Upper lobe of right lung (tissue), 1 donor: ENCODE measurements at places on chromosomes 2 and 18. TPM values are rescaled to one million over a fixed set of nuclear protein-coding genes. Genes with fewer than 3 reads are reported as not detected.
A peak's percentile ranks its signal among the peaks of the same experiment; 100 is the strongest.

Gene SPOPL
- 26.3 TPM for total RNA-seq

Gene CCDC74B
- 0.78 TPM for total RNA-seq

Gene UGT1A6
- total RNA-seq, result 3.2 TPM

Gene HADHA
- 118 TPM for total RNA-seq

Gene REG3A
- total RNA-seq, result not detected

Gene PPIL3
- 31.2 TPM for total RNA-seq

Gene UGT1A5
- total RNA-seq, result not detected

Gene ST8SIA3
- not detected for total RNA-seq

DNA sequence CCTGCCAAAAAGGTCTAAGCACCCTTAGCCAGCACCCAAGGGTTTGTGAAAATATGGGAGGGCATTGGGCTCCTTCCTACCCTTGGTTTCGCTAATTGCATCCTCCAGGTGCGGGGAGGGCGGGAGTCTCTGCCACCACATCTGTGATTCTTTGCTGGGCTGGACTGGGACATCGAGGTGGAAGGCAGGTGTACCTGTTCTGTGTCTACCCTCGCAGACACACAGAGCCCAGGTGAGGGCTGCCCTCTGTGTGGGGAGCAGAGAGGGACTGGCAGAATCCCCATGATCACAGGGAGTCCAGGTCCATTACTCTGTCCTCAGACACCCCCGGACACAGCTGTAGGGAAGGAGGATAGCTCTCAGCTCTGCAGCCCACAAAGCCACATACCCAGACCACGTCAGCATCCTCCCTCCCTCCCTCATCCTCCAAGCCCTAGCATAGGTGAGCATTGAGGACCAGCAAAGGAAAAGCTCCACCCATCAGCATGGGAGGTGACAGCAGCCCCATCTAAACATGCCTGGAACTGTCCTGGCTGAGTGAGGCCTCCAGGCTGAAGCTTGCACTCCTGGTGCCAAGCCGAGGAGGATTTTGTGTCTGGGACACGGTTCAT lies 49.8 kb downstream of the PLB1 start:
- no peaks in the 10 kb centered on the region for H3K36me3 ChIP-seq
- H3K27me3 ChIP-seq, result no peaks in the 10 kb centered on the region
- no peak overlapping the region for H3K4me3 ChIP-seq

- H3K27ac ChIP-seq, result no peak overlapping the region
- H3K27me3 ChIP-seq, result no peaks in the 10 kb centered on the region
- H3K4me1 ChIP-seq, result peaks cover 5% of the 10 kb centered on the region
- no peak overlapping the region for H3K4me3 ChIP-seq
- no peak for DNase-seq
Observed at GRCh38 chr18:78071166-78071710, 821.6 kb downstream of the GALR1 start.

GRCh38 chr2:105853354-105854088 lies 108.8 kb downstream of the NCK2 start:
- no peak overlapping the region for H3K4me3 ChIP-seq
- no peaks in the 10 kb centered on the region for H3K27me3 ChIP-seq
- DNase-seq, result no peak
- peaks cover 9% of the 10 kb centered on the region for H3K36me3 ChIP-seq

GRCh38 chr18:20996418-20996817 lies 115.2 kb downstream of the ROCK1 start:
- no peaks in the 10 kb centered on the region for H3K4me1 ChIP-seq
- H3K36me3 ChIP-seq, result peaks cover 26% of the 10 kb centered on the region
- H3K27me3 ChIP-seq, result no peaks in the 10 kb centered on the region
- H3K4me3 ChIP-seq, result no peak overlapping the region
- H3K27ac ChIP-seq, result no peak overlapping the region

DNA sequence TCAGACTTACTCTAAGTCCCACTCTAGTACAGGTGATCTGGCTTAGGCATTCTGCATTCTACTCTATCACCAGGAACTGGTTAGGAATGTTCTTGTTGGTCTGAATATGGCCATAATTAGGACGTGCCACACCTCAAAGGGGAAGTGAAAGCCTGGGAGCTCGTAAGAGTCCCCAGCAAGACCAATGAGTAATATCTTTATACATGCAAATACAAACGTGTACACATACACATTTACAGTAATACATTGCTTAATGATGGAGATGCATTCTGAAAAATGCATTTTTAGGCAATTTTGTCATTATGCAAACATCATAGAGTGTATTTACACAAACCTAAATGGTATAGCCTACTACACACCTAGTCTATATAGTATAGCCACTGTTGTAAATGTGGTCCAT lies 19.5 kb upstream of the ERCC3 start:
- no peaks in the 10 kb centered on the region for H3K4me1 ChIP-seq
- H3K36me3 ChIP-seq, result peaks cover 96% of the 10 kb centered on the region
- H3K27ac ChIP-seq, result no peak overlapping the region
- no peaks in the 10 kb centered on the region for H3K27me3 ChIP-seq
- DNase-seq, result no peak
- no peak overlapping the region for H3K4me3 ChIP-seq

GRCh38 chr2:237752761-237753165 lies 45.8 kb upstream of the RBM44 start:
- no peak overlapping the region for H3K4me3 ChIP-seq
- no peak for DNase-seq
- H3K4me1 ChIP-seq, result no peaks in the 10 kb centered on the region
- H3K27me3 ChIP-seq, result no peaks in the 10 kb centered on the region
- H3K27ac ChIP-seq, result no peak overlapping the region

GRCh38 chr18:48801728-48802542 lies 148.8 kb downstream of the SMAD7 start:
- DNase-seq, result peak; percentile 54
- no peak overlapping the region for H3K4me3 ChIP-seq
- H3K4me1 ChIP-seq, result no peaks in the 10 kb centered on the region
- no peaks in the 10 kb centered on the region for H3K27me3 ChIP-seq
- H3K36me3 ChIP-seq, result no peaks in the 10 kb centered on the region
- no peak overlapping the region for H3K27ac ChIP-seq

GRCh38 chr18:3584897-3585460 lies 135.0 kb downstream of the TGIF1 start:
- H3K4me1 ChIP-seq, result peaks cover 8% of the 10 kb centered on the region
- DNase-seq, result no peak
- H3K27ac ChIP-seq, result no peak overlapping the region
- H3K4me3 ChIP-seq, result no peak overlapping the region
- no peaks in the 10 kb centered on the region for H3K36me3 ChIP-seq
- no peaks in the 10 kb centered on the region for H3K27me3 ChIP-seq

GRCh38 chr2:194363295-194363694 lies 1293.7 kb upstream of the SLC39A10 start:
- H3K27ac ChIP-seq, result no peak overlapping the region
- H3K36me3 ChIP-seq, result no peaks in the 10 kb centered on the region
- no peaks in the 10 kb centered on the region for H3K4me1 ChIP-seq
- H3K4me3 ChIP-seq, result no peak overlapping the region
- no peaks in the 10 kb centered on the region for H3K27me3 ChIP-seq

DNA sequence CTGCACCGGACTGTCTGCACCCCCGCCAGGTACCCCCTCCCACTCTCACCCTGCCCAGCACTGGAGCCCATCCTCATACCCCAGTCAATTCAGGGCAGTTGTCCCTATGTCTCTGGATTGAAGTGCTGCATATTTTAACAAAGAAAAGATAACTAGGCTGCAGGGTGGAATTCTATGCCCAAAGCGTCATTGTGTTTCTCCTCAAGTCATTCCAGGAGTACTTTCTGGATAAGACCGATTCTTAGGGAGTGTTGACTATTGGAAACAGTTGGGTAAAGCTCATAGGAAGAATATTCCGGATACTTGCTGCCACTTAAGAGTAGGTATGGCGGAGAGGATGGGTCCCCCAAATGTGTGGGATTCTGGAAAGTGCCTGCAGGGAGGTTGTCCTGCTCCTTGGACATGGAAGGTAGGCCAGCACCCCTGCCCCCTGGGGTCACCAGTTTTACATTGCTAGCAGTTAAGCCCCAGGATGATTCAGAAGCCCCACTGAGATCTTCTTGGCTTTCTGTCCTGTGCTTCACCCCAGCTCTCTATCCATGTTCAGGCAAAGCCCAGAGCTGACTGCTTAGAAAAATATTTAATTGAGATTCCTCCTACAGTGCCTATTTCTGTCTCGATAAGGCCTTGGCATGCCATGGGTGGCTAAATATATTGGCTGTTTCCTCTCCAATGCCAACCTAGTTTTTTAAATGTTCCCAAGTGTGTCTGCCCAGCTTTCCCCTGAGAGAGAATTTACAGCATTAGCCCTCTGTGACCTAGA lies 48.2 kb downstream of the RPL37A start:
- H3K27ac ChIP-seq, result no peak overlapping the region
- H3K4me3 ChIP-seq, result no peak overlapping the region
- no peaks in the 10 kb centered on the region for H3K27me3 ChIP-seq
- H3K36me3 ChIP-seq, result no peaks in the 10 kb centered on the region
- no peaks in the 10 kb centered on the region for H3K4me1 ChIP-seq

DNA sequence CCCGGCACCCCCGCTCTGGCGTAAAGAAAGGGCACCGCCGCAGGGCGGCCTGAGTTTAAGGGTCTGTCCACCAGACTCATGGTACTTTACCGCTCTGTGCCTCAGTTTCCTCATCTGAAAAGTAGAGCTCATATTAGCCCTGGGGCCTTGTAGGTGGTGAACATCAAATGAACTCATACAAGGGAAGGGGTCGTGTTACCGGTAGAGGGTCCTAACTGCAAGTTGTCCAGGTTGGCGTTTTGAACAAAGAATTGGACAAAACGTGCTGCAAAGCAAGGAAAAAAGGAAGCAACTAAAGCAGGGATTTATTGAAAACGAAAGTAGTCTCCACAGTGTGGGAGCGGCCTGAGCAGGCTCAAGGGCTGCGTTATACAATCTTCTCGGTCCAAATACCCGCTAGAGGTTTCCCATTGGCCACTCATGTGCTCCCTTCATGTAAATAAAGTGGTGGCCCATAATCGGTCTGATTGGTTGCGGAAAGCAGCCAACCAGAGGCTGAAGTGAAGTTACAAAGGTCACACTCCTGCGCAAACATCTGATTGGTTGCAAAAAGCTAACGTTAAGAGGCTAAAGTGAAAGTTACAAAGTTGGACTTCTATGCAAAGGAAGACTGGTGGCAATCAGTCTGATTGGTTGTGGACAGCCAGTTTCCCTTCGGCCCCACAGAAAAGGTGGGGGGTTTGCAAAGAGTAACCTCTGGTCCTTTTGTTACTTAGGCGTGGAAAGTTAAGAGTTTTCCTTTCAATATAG lies 80.7 kb upstream of the LDLRAD4 start:
- peaks cover 10% of the 10 kb centered on the region for H3K4me1 ChIP-seq
- peak; percentile 77 for DNase-seq
- H3K27me3 ChIP-seq, result peaks cover 3% of the 10 kb centered on the region
- no peaks in the 10 kb centered on the region for H3K36me3 ChIP-seq
- H3K4me3 ChIP-seq, result peak overlapping the region; percentile 68
- H3K27ac ChIP-seq, result peak overlapping the region; percentile 85
